ENCODE measurements at places on chromosomes 1 and 21. TPM values are rescaled to one million over a fixed set of nuclear protein-coding genes. Genes with fewer than 3 reads are reported as not detected.

The CDK11B gene
- 6.3 TPM for polyA plus RNA-seq

DNA sequence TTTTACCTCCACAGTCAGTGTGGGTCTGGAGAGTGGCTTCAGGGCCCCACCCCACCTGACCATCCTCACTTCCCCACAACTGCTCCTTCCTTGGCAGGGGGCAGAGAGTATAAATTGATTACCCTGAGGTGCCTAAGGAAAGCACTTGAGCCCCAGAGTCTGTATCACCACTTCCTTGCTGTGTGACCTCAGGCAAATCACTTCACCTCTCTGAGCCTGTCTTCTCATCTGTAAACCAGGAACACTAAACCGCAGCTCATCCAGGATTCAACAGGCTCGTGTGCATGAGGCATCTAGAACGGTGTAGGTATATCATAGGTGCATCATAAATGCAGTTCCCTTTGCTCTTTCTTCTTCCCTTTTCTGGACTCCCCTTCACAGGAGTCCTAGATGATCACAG lies 43.4 kb downstream of the GRIK3 start:
- no peak for DNase-seq

DNA sequence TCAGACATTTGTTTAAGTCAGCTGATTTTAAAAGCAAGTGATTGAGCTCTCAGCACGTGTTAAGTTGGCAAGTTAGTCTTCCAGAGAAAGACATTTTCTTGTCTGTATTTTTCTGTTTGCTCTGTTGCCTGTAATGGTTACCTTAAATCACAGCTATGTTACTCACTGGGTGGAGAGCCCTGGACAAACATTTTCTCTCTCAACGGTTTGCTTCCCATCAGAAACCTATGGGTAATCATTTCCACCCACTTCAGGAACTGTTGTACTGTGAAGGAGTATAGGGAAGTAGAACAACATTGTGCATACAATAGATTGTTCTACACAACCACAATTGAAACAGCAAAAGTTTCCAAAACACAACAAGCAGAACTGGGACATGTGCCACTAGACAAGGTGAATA lies 113.9 kb upstream of the DPT start:
- DNase-seq, result no peak

DNA sequence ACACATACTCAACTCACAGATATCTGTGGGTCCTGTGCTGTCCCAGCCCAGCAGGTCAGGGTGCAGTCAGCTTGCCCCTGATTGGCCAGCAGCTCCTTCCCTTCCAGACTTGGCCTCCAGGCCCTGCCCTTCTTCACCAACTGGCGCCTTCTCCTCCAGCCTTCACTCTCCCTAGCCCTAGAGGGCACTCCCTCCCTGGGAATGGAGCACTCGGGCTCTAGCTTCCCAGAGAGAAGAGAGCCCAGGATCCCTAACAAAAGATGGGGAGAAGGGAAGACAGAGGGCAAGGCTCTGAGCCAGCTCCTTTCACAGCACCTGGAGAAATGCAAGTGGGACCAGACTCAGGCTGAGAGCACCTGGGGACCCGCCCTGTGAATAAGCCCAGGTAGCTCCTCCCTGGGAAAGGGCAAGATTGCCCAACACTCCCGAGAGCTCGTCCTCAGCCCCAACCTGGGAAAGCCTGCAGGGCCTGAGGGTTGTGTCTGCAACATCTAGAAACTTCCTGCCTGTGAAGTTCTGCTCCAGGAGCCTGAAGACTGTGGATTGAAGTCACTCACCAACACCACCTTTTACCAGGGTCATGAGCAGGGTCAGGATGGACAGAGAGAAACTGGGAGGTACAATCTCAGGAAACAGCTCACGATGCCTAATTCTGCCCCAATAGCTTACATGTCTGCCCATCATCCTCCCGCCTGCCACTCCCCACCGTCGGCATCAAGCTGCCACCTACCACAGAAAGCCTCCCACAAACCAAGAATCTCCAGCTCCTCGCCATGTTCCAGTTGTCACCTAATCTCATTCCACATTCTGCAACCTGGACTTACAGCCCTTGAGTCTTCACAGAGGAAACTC lies at the start of gene PGLYRP4:
Gene PGLYRP4, minus strand, starts transcription at position 331 of the 852 bp plus-strand sequence. CDS start 909 bp downstream, outside the sequence.
- no peak for DNase-seq

- no peak for DNase-seq
These were observed 31.0 kb downstream of the ARID1A start for GRCh38 chr1:26726784-26727183.

Measured in BJ (cell line).